ENCODE measurements at places on chromosomes 5 and 9. TPM values are rescaled to one million over a fixed set of nuclear protein-coding genes. Genes with fewer than 3 reads are reported as not detected.

- DNase-seq: no peak
These were observed 115.3 kb downstream of the SEMA6A start for GRCh38 chr5:116459301-116459700.

DNA sequence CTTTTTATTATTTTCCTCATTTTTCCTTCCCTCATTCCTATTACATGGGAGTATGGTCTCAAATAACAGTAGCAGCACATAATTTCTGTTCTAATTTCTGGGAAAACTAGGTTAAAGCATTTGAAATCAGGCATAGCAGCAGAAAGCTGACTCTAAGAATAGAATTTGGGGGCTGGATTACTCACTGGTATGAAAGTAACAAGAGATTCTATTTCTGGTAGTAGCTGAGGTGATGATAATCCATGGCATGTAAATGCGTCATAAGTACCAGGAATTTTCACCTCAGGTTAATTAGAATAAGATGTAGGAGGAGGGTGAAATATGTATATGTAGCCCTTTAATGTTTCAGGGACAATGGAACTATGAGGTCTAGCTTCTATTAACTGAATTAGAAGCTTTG, 662.0 kb downstream of the PTPRD start:
- no peak for DNase-seq

- peak; percentile 27 for DNase-seq
These were observed 11.4 kb upstream of the PTGDS start for GRCh38 chr9:136965771-136966484.

DNA sequence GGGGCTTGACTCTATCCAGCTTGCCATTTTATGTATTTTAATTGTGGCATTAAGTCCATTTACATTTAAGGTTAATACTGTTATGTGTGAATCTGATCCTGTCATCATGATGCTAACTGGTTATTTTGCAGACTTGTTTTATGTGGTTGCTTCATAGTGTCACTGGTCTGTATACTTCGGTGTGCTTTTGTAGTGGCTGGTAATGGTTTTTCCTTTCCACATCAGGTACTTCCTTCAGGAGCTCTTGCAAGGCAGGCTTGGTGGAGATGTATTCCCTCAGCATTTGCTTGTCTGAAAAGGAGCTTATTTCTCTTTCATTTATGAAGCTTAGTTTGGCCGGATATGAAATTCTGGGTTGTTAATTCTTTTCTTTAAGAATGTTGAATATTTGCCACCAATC, 145.9 kb downstream of the CPLANE1 start:
- no peak for DNase-seq

GRCh38 chr9:15867988-15868387, 315.1 kb downstream of the CCDC171 start:
- DNase-seq: no peak

Gene LCN12
- not detected for total RNA-seq

GRCh38 chr9:126957687-126958053, 43.1 kb downstream of the RALGPS1 start:
- no peak for DNase-seq

DNA sequence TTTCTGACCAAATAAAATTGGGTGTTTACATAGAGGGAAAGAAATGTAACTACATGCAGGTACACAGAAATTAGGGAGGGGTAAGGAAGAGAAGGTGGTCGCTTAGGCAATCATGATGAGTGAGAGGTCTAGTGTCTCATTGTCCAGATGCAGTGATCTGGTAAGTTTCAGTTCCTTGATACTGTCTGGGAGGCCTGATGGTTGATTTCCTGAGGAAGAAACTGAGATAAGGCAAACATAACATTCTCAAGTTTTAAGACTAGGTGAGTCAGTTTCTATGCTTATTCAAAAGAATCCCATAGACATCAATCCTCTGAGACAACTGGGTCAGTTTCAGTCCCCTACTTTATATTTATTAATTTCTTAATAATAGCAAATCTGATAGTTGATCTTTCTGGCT, 843.3 kb upstream of the CDH10 start:
- DNase-seq: no peak

DNA sequence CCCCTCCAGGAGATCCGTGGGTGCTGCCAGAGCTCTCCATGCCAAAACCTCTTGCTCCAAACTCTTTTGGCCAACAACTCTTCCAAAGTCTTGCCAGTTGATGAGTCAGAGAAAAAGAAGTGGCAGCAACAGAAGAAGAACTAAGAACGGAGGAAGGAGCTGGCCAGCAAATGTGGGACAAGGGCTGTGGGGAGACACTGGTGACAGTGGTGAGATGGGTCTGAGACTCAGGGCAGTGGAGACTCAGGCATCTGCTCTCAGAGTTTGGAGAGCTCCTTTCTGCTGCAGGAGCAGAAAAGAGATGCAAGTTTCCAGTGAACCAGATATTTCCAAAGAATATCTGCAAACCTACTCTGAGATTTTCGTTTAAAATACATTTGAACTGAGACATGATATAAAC, 92.3 kb upstream of the SEMA6A start:
- no peak for DNase-seq

- no peak for DNase-seq
These were observed 143.6 kb upstream of the CCNG1 start for GRCh38 chr5:163293836-163294235.

Gene SPTLC1
- 84.1 TPM for total RNA-seq

DNA sequence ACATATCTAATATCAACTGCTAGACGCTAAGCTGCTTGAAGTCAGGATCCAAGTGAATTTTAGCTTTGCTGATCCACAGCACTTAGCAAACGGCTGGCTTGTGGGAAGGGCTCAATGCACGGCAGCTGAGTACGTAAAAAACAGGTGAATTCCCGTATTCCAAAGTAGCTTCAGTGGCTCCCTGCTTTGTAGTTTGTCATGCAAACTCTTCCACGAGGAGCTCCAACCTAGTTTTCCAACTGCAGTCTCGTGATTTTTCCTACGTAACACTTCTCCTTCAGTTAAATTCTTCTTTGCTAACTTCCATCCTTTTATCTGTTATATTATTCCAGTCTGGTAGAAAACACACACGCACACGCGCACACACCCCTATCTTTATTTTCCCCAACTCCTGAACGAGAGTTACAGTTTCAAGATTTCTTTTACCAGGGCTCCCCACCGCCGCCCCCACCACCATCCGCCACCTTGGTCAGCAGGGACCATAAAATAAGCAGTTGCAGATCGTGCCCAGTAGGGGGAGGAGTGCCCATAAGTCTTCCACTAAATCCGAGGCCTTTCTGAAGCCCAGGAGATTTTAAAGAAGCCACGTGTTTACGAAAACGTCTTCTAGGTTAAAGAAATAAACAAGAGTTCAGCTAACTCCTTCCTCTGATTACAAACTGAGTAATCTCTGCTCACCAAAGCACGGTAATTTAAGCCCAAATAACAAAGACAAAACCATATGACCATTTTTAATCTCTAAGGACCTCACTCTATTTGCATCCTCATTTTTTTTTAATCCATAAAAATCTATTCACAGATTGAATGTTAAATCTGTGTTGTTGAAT, 34.8 kb upstream of the TRIO start:
- DNase-seq: peak; percentile 6

- DNase-seq: no peak
These were observed 17.1 kb upstream of the GOLM1 start for GRCh38 chr9:86116425-86116824.

DNA sequence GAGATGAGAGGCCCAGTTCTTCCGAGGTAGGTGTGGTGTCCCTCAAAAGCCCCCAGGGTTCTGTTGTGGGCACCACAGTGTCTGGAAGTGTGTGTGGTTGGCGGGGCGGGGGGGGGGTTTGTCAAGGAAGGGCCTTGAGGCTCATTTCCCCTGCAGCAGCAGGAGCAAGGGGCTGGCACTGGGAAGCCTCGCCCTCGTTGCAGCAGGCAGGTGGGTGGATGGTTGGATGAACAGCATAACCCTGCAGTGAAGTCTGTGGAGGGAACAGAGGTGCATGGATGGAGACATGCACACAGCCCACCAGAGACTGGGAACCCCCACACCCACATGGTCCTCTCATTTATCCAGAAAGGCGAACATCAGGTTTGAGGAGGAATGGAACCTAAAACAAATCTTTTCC, 2.0 kb upstream of the SPATA31E1 start:
- no peak for DNase-seq
